SK-N-MC (cell line): ENCODE measurements at places on chromosomes 4 and X.

DNA sequence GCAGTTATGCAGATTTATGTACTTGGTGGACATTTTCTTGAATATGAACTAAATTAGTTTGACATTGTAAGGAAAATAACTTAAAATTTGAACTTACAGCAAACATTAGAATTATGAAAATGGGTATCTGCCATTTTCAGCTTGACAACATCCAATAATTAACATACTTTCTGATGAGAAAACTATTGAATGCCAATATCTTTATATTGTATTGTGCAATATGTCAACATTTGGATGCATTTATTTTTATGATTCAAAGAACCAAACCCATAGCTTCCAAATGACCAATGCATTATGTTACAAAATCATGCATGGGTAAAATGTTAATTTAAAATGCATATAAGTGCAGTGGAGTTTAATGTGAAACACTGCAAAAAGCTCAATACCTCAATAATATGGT lies 562.5 kb downstream of the TRAM1L1 start:
- no peak for DNase-seq

DNA sequence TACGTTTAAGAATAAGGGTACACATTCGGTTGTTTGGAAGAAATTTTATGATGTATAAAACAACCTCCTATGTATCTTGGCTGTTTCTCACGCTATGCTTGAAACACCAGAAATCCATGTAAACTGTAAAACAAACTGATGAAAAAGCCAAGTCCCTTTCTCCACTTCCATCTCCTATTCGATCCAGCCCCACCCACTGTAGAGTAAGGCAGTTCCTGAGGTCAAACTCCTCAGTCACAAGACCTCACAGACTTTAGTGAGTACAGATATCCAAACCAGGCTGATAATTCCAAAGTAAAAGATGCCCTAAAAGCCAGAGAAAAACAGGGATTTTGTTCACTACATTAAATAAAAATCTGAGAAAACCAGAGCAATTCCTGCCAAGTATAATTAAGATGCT lies 45.6 kb downstream of the ARHGEF38 start:
- no peak for DNase-seq

DNA sequence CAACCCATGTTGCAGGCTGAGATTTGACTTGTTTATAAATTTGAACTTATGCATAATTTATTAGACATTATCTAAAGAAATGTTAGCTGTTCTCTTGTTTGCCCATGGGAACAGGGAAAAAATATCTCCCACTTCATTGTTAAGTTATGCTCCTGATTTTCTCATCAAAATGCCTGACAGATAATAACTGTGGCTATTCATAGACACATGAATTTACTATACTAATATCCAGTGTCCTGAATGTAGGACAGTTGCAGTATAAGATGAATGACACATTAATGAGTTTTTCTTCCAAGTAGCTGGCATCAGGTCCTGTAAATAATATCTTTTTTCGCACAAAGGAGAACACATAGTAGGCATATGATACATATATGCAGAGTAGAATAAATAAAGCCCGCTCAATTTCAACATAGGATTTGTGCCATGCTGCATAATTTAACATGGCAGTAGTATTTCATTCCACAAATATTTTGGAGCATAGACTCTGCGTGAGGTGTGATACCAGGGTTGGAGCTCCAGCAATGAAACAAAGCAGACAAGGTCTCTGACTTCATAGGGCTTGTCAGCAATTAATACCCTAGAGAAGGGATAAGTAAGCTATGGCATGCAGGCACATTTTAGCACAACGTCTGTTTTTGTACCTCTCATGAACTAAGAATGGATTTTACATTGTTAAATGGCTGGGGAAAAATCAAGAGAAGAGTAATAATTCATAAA lies 40.4 kb upstream of the DDX53 start:
- DNase-seq: no peak

- no peak for DNase-seq
Measured at GRCh38 chr4:163693211-163693610, 198.7 kb downstream of the TMA16 start.

DNA sequence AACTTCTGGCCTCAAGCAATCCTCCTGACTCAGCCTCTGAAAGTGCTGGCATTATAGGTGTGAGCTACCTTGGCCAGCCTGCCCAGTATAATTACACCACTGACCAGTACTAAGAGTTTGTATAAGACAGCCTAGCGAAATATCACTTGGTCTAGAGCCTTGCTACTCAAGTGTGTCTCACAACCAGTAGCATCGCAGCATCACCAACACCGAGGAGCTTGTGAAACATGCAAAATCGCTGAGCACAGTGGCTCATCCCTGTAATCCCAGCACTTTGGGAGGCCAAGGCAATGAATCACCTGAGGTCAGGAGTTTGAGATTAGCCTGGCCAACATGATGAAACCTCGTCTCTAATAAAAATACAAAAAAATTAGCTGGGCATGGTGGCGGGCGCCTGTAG lies 102.0 kb upstream of the GATB start:
- no peak for DNase-seq

DNA sequence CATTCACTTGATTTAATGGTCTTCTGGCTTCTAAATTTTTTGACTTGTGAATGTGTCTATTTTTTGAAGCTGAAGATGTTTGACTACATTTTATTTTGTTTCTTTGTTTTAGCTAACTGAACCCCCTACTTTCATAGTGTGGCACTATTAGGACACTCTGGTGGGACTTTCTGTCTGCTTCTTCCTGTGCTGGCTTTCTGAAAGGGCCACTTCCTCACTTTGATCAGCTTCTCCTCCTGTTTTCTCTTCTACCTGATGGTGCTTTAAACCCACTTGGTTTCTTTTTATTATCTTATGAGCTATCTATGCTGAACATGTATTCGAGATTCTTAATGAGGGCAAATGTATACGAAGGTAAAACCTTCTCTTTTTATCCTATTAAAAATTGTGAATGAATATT lies 186.1 kb upstream of the CASK start:
- DNase-seq: no peak

GRCh38 chrX:150772150-150772970 lies 79.2 kb downstream of the MTMR1 start:
- no peak for DNase-seq

- no peak for DNase-seq
Measured at GRCh38 chr4:189285377-189285776, 655.3 kb upstream of the FRG1 start.

DNA sequence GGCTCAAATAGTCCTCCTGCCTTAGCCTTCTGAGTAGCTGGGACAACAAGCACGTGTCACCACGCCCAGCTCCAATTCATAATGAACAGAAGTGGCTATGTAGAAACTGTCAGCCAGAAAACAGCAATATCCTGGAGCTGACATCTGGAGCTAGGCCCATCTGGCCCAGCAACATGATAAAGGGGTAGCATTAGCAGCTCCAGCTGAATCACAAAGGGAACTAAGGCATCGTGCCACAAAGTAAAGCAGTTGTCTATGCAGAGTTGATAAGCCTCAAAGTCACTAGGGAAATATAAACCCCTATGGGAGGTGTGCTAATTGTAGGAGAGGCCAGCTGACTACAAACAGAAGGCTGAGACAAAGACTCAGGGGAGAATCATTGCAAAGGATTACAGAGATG lies 270.5 kb upstream of the GPC4 start:
- no peak for DNase-seq

GRCh38 chr4:134465417-134465816 lies 263.8 kb upstream of the PABPC4L start:
- DNase-seq: no peak

DNA sequence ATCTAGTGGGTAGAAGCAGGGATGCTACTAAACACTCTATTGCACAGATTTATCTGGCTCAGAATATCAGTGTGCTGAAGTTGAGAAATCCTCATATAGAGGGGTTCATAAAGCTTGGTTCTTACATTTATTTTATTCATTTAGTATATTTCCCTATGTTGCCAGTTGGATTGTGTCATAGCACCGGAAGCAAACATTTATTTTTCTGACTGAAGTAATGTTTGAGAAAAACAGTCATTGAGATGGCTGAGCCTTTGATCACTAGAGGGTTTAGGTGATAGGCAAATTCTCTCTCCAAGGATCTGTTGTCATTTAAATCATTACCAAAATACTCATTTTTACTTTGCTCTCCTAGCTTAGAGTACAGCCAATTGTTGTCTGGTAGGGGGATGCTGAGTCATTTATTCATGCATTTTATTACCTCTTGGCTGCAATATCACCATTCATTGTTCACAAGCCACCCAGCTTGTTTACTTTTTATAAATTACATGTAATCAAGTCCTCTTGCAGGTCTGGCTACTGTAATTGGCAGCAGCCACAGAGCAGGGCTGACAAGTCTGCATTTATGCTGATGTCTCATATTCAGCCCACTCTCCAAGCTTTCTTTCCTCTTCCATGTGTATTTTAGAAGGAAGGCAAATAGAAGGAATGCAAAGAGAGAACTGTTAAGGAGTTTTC lies 15.2 kb downstream of the GAB1 start:
- DNase-seq: no peak

DNA sequence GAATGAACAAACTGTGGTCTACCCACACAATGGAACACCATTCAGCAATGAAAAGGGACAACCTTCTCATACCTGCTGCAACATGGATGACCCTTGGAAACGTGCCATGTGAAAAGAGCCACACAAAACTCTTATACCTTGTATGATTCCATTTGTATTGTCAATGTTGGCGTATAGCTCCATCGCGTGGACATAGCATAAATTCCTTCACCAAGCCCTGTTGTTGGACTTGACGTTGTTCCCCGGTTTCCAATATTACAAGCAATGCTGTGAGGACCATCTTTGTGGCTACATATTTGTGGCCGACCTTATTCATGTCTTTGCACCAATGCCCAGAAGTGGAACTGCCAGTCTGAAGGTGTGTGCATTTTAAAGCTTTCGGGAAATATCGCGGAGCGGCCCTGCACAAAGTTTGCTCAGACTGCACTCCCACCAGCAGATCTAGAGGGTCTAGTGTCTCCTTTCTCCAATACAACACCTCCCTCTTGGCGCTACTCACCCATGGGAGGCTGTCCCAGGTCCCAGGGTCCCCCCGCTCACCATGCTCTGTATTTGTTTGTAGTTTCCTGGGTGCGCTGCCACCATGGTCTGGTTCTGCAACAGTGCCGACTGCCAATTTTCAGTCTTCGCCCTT lies at the start of gene CLDN34:
TSS of gene CLDN34 (plus strand) at position 584 of the 634 bp plus-strand sequence. CDS start at position 584, 0 bp downstream.
- DNase-seq: no peak

- DNase-seq: no peak
Measured at GRCh38 chr4:55947912-55948725, 626 bp upstream of the CEP135 start.

GRCh38 chr4:58760737-58761136 lies 1650.6 kb upstream of the IGFBP7 start:
- DNase-seq: no peak

DNA sequence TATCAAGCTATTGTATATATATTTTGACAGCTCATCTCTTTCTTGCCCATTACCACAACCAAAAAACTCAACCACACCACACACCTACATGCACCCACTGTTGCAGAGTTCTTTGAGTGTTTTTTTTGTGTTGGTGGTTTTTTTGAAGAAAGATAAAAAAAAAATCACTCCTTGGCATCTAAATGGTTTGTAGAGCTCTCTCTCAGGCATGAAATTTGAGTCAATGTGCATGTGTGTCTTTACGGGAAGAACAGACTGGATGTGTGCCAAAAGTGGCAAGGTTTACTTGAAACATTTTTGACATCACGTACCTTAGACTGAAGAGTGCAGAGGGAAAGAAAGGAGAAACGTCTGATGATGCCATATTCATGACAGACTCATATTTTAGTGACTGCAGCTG lies 154.2 kb downstream of the FHIP1A start:
- DNase-seq: no peak

- no peak for DNase-seq
Measured at GRCh38 chrX:132602701-132603100, 113.9 kb upstream of the MBNL3 start.

- DNase-seq: no peak
Measured at GRCh38 chrX:109936114-109936513, 66.8 kb upstream of the TMEM164 start.

DNA sequence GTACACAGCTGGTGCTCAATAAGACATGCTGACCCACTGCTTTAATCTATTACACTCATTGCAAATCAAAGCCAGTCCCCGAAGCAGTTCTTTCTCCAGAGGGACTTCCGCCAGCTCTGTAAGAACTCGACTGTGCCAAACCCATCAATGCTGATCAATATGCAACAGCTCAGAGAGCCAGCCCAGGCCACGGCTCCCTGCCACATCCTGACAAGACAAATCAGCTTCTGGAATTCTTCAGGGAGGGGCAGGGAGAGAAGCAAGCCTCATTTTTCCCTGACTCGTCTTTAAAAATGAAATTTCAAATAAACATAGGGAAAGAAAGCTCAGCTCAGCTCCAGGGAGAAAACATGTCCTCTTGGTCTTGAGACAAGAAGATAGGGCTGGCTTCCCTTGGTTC lies 5.3 kb upstream of the ADRA2C start:
- DNase-seq: no peak

- no peak for DNase-seq
Measured at GRCh38 chrX:132367984-132368383, 120.9 kb downstream of the MBNL3 start.

GRCh38 chrX:56761167-56761566 lies 32.1 kb downstream of the NBDY start:
- DNase-seq: no peak

GRCh38 chrX:11426712-11427452 lies 133.7 kb downstream of the AMELX start:
- DNase-seq: no peak

GRCh38 chr4:53559021-53559620 lies 32.2 kb downstream of the LNX1 start:
- DNase-seq: no peak

DNA sequence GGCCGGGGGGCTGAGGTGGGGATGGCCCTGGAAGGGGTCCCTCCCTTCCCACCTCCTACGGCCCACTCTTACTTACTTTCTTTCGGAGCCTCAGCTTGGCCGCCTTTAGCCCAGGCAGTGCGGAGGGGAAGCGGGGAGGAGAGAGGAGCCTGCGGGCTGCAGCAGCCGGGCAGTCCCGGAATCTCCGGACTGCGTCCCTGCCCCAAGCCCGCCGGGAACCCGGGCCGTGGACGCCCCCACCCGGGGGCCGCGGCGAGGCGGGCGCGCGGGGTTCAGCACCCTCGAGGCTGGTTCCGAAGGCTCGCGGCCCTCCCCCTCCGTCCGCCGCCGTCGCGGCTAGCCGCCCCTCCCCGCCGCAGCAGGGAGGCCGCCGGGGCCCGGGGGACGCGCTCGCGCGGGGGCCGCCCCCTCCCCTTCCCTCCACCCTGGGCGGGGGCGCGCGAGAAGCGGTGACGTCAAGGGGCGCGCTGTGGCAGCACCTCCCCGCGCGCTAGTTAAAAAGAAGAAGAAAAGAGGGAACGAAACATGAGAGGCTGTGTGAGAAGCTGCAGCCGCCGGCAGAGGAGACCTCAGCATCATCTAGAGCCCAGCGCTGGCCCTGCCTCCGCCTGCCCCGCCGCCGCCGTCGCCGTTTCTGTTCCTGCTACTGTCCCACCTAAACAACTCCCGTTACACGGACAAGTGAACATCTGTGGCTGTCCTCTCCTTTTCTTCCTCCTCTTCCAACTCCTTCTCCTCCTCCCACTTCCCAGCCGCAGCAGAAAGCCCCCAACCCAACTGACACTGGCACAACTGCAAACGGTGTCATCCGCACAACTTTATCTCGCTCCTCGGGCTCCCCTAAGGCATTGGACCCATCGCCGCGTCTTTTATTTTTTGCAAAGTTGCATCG lies at the start of gene HHIP:
TSS of gene HHIP (plus strand) at position 526 of the 892 bp plus-strand sequence. CDS start 520 bp downstream, outside the sequence.
- no peak for DNase-seq
